ENCODE measurements at places on chromosomes 2 and 18.

DNA sequence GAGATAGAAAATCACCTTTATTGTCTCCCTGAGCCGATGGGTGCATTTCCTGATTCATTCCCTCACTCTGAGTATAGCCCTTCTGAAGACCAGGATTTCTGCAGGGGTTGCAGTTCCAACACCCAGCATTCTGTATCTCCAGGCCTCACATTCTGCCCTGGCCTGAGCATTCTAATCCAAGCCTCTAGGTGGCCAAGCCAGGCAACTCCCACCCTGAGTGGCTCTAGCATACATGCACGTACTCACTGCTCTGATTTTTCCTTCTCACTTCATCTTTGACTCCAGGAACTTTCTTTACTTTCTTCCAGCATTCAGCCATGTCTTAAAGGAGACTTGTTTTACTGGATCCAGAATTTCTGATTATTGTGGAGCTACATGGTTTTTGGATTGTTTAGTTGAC lies 100.7 kb upstream of the STK39 start:
- DNase-seq = no peak

GRCh38 chr2:221310730-221311129 lies 261.4 kb downstream of the EPHA4 start:
- peak; percentile 26 for DNase-seq

DNA sequence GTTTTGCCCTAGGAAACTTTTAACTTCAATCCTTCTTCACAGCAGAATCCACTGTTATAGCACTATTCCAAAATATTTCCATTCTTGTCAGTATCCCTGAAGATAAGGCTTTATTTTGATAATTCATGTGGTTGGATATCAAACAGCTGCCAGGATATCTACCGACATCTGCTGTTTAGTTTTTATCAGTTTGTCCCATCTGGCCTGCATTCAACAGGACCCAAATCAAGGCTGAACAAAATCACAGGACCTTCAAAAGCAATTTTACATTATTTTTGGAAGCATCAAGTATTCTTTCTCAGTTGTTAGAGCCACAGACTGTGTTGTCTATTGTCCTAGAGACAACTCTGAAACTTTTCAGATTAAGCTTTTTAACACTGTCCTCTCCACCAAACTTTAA lies 429.0 kb upstream of the PIK3C3 start:
- no peak for DNase-seq

- DNase-seq = no peak
These were observed at the start of gene EGR4 for GRCh38 chr2:73293534-73294171. Gene EGR4 (minus strand): TSS chr2:73293548. CDS start chr2:73293317, 231 bp downstream.

DNA sequence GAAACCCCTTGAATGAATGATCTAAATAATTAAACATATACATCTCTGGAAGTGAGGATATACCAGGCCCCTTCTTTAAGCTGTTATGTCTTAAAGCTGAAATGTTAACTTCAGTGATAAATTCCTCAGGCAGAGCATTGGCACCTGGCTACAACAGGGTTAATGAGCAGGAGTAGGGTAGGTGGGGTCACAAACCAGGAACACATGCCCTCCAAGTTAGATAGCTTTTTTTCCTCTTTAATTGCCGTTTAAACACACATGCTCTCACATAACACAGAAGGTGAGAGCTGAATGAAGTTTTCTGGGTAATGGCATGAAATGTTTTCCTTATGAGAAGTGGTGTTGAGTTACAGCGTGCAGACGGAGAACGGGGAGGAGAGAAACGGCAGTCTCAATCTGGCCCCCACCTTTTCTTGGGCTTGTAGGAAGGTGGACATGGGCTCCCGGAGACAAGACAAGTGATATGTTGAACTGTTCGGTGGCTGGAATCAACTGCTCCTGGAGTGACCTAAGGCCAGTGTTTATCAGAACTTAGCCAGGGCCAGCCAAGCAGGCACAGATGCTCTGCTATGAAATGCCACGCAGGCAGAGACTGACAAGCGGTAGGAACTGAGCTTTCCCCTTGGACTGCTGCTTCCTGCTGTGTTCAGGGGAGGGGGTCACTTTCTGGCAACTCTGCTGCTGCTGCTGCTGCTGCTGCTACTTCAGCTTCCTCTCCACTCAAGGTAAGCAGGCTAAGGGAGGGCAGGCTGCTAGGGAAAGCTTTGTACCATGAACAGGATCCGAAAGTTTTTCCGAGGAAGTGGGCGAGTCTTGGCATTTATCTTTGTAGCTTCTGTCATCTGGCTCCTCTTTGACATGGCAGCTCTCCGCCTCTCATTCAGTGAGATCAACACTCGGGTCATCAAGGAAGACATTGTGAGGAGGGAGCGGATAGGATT lies at the start of gene GALNT5:
Gene GALNT5 (plus strand): TSS at position 394 of the 941 bp plus-strand sequence. CDS start 378 bp downstream, at position 772.
- peak; percentile 69 for DNase-seq

DNA sequence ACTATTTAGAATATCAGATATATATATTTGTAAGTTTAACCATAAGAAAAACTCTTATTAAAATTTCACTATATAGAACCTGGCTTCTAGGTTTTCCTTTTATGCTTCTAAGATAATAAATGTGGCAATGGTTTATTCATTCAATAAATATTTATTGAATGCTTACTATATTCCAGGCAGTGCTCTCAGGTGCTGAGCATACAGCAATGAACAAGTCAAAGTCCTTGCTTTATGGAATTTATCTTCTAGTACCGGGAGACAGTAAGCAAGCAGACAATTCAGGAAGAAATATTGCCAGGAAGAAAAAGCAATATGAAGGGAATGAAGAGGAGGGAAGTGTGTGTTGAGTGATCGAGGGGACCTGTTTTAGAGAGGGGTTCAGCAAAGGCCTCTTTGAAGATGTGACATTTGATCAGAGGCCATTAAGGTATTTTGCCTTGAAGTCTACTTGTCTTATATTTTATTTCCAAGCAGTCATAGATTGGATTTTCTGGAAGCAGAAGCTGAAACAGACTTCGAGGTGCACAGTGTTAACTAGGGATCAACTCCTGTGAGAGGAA lies 94.5 kb upstream of the LYPD6 start:
- no peak for DNase-seq

DNA sequence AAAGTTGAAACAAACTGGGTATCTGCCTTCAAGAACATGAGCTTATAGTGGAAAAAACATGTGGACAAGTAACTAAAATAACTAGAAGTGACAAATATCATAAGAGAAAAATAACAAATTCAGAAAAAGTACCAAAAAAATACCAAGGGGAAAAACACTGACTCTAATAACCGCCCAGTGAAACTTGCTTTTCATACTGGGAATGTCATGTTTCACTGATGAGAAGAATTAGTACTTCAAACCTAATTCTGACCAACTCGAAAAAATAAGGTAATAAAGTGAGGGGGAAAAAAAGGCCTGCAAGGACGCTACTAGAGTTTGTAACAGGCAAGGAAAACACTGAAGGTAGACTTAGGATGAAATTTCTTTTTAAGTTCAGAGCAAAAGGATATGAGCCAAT lies 83.6 kb downstream of the RTTN start:
- no peak for DNase-seq

GRCh38 chr2:88845772-88846661 lies 154.5 kb downstream of the RPIA start:
- no peak for DNase-seq

DNA sequence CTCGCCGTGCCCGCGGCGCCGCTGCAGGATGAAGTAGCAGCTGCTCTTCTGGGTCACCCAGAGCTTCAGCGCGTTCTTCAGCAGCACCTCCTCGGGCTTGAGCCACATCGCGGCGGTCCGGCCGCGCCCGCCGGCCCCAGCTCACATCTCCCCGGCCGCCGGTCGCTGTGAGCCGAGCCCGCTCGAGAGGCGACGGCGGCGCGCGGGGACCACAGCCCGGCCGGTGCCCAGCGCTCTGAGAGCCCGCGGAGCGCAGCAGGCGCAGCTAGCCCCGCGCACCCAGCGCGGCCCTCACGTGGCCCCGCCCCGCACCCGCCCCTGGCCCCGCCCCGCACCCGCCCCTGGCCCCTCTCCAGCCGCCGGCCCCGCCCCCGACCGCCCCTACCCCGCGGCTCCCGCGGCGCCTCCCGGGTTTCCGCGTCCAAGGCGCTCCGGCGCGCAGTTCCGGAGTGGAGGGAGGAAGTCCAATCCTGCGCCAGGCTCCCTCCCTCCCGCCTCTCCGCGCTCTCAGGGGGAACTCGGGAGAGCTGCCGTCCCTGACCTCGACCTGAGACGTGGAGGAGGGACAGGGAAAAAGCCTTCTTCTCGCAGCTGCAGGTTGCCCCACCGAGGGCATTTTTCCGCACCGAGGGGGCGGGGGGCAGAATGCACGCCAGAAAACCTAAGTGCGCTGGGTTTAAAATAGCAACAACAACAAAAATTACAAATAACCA lies at the start of gene TBC1D8:
Gene TBC1D8 (minus strand): TSS at position 237 of the 713 bp plus-strand sequence. CDS start 129 bp downstream, at position 108.
- DNase-seq = no peak

DNA sequence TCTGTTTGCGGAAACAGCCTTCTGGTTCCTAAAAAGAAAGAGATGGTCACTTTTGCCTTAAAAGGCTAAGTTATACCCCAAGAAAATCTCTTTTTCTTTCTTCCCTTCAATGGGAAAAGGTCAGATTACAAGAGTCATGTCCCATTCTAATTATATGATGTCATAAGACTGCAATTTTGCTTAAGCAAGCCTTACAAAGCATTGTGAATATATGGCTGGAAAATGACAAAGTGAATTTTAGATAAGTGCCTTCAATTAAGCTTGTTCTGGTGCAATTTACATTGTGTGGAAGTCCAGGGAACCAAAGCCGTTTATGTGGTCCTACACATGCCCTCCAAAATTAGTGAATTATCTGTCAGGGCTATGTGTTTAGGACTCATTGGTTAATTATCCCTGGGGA lies 7.6 kb upstream of the BMP10 start:
- DNase-seq = no peak

- no peak for DNase-seq
These were observed 42.5 kb downstream of the INHBB start for GRCh38 chr2:120388222-120389035.

DNA sequence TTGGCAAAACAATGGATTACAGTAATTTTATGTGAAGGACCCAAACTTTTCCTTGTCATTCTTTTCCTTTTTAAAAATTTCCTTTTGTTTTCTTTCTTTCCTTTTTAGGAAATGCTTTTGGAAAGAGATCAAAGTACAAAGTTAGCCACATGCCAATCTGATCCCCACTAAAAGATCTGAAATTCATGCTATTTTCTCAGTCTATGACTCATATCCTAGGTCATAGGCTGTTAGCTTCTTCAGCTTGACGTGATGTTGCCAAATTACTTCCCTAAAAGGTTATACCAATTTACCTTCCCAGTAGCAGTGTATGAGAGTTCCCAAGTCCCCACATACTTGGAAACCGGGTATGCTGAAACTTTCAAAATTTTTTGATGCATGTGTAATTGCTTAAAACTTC lies 355.3 kb downstream of the INSIG2 start:
- DNase-seq = no peak

DNA sequence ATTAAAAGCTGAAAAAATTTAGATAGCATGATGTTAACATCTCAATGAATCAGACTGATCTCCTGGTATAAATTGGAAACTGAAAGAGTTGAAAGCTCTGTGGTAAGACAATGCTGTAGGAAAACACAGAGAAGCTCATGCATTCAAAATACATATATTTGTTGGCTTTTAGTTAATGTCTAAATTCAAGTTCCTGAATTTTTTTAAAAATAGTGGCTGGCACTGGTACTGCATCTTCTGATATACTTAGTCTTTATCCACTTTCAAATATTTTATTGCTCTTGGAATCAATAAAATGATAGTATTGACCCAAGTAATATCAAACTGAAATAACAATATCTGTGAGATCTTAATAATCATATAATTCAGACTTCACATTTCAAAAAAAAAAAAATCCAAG lies 151.4 kb upstream of the FIGN start:
- no peak for DNase-seq

- DNase-seq = no peak
These were observed 57.7 kb downstream of the CIB4 start for GRCh38 chr2:26583381-26583911.

GRCh38 chr2:233062946-233063268 lies 2.8 kb downstream of the INPP5D start:
- DNase-seq = no peak

- DNase-seq = no peak
These were observed 199.8 kb downstream of the PLCL1 start for GRCh38 chr2:198004173-198004572.

- no peak for DNase-seq
These were observed 175.0 kb upstream of the SLC39A10 start for GRCh38 chr2:195482010-195482409.

DNA sequence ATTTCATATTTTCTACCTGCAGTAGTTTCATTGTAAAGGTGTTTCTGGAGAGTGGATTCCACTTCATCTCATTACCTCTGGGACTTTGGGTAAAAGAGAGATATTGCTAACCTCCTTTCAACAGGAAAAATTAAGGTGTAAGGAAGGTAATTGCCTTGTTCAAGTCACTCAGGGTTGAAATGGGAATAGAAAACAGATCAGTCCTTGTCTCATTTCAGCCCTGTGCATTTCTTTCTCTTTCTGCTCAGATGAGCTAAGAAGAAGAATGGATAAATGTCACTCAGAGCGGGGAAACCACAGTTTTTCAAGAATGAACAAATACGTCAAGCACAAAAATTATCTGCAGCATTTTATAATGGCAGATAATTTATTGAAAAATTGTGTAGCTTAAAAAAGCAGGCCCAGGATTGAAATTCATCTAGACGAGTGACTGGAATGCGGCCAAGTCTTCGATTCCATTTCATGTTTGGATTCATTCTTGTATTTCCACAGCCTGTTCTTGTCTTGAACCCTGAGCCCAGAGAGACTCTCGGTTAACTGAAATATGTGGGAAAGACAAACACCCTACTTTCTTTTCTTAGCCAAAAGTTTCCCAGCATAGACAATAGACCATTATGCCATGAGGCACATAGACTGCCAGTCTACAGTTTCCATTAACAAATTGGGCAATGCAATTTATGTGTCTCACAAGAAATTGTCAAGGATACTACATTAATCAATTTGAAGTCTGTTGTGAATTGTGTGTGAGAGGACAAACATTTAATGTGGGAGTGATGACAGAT lies 107.9 kb downstream of the POLE4 start:
- no peak for DNase-seq

DNA sequence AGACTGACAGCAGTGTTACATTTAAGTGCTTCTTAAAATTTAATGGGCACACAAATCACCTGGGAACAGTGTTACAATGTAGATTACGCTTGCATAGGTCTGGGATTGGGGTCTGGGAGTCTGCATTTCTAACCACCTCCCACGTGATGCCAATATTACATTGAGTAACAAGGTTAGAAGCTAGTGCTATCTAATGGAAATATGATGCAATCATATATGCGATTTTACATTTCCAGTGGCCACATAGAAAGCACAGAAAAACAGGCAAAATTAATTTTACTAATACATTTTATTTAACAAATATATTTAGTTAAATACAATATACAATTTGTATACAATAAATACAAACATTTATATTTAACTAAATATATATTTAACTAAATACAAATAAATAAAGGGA lies 53.7 kb downstream of the SCN7A start:
- no peak for DNase-seq

DNA sequence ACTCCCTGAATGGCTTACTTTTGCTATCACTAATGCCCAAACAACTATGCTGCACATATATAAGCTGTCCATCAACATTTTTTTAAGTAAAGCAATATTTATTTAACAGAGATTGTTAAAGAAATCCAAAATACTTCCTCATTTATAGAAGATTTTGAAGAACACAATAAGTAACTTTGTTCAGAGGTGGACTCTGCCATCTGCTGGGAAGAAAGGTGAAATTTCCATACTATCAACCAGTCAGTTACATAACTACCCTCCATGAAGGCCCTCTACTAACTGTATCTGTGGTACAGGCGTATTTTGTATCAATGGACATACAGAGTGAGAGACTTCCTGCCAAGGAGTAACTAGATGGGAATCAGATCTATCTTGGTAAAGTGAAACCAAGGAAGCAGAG lies 106.0 kb downstream of the DTNB start:
- DNase-seq = no peak

All from NCI-H524 treated with DMSO at 0.1 percent for 48 hours (cell line).